Stimulated activated CD8-positive, alpha-beta memory T cell treated with anti-CD3 and anti-CD28 coated beads, Interleukin-4, amount 100 ng/mL, for 1 hour (primary cell): ENCODE measurements at places on chromosomes 4 and X.

- no peak for DNase-seq
These were observed 22.0 kb downstream of the CCNQ start for GRCh38 chrX:153576961-153577360.

- DNase-seq = no peak
These were observed 63.5 kb upstream of the WDR17 start for GRCh38 chr4:176002007-176002613.

GRCh38 chr4:141311246-141312204 is 90.8 kb downstream of the ZNF330 start:
- no peak for DNase-seq

DNA sequence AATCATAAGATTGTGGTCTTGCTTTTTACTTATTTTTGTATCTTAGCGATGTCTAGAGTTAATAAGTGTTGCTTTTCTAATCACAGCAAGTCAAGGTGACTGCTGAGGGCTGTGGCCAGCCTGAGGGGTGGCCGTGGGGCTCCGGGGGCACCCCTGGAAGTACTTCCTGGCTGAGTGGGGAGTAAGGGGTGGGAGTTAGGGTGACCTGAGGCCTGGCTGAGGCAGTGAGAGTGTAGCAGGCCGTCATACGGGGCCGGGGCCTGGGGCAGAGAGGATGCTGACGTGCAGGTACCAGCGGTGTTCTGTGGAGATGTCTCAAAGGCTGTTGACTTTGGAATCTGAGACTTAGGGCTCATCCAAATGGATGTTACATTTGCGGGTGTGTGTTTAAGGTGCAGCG is 29.3 kb downstream of the PIGG start:
- no peak for DNase-seq

DNA sequence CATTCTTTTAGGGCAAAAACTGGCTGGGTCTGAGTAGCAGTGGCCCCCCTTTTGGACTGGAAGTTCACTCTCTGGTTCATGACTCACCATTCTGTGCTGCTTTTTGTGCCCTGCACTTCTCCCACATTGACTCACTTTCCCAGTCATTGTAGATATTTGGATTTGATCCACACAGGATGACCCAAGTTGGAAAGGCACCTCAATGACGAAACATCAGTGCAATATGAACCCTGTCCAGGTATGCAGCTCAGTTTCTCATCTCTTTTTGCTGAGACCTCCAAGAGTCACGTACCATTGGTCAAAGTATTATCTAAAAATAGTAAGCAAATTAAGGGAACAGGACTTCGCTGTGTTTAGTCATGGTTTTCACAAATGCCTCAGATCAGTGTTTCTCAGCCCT is 92.7 kb downstream of the CBLL2 start:
- no peak for DNase-seq

GRCh38 chrX:78934866-78935265 is 10.3 kb upstream of the P2RY10 start:
- no peak for DNase-seq

GRCh38 chrX:71282514-71283402 is 677 bp upstream of the NONO start:
- no peak for DNase-seq

GRCh38 chr4:144985531-144985930 is 112.5 kb downstream of the ANAPC10 start:
- no peak for DNase-seq

DNA sequence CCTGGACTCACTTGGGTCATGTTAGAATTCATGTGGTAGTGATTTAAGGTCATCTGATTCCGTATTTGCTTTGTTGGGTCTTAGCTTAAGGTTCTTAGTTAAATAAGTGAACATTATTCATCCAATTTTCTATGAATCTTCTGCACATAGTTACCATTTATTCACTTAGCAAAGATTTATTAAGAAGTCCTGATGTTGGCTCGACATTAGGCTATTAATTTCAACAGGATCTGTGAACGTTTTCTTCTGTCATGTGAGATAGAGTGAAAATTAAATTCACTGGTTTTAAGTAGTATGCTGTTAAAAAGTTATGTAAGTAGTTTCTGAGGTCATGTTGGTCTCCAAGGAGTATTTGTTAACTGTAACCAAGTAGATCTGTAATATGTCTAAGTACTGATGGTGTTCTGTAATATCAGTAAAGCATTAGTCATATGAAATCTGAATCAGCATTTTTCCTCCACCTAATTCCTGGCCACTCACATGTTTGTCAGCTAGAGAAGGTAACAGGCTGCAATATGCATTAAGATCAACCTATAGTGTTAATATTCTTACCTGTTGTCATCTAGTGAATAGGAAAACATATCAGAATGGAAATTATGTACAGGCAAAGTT is 155.6 kb downstream of the PCDH7 start:
- no peak for DNase-seq

GRCh38 chrX:108297290-108297689 is 140.9 kb downstream of the COL4A6 start:
- no peak for DNase-seq

GRCh38 chr4:90069151-90069550 is 58.0 kb upstream of the CCSER1 start:
- no peak for DNase-seq

DNA sequence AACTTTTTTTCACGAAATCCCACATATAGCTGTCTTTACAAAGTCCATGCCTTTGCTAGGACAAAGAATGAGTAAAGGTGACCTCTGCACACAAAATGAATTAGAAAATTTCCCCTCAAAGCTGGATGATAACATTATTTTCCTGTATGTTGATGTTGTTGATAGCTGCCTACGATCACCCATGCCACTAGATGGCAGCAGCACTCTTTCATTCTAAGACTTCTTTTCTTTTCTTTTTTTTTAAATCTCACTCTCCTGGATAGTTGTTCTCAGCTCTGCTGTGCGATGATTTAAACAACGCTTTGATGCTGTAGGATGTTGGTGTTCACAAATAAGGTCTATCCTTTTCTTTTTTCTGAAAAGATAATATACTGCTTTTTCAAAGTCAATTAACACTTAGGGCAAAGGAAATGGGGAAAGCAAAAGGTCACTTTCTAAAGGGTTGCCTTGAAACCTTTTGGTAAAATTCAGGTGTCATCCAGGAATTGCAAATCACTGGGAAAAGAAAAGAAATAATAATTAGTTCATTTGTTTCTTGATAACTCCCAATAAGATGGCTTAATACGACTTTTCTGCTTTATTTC is 266.8 kb downstream of the C4orf33 start:
- DNase-seq = no peak

DNA sequence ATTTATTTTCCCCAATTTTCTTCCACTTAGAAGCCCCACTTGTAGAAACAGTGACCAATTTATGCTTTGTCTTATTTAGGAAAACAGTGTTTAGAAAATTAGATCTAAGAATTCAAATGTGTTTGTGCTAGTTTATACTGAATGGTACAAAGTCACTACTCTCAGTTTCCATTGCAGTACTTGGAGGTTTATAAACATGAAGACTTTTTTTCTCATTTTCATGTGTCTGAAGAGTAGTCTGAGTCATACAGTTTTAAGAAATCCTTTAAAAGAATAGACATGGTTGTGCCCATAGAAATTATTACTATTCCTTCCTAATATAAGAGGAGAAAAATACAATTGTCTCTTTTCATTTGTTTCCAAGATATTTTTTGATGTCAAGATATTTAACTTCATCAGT is 458.7 kb downstream of the NAF1 start:
- no peak for DNase-seq

- DNase-seq = no peak
These were observed 71.8 kb downstream of the SUPT20HL2 start for GRCh38 chrX:24241822-24242648.

DNA sequence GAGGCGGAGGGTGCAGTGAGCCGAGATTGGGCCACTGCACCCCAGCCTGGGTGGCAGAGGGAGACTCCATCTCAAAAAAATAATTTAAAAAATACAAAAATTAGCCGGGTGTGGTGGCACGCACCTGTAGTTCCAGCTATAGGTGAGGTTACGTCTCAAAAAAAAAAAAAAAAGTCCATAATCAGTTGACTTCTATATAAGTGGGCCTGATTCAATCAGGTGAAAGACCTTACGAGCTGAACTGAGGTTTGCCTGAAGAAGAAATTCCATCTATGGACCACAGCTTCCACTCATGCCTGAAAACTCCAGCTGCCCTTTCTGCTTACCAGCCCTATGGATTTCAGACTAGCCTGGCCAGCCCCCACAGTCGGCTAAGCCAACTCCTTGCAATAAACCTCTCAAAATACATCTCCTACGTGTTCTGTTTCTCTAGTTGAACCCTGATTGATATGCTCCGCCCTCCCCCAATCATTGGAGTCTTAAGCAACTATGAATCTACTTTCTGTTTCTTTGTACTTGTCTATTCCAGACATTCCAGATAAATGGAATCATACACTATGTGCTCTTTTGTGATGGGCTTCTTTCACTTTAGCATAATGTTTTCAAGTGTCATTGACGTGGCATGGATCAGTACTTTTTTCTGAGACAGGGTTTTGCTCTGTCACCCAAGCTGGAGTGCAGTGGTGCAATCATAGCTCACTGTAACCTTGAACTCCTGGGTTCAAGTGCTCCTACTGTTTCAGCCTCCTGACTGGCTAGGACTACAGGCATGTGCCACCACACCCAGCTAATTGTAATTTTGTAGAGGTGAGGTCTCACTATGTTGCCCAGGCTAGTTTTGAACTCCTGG is 36.6 kb downstream of the SAT1 start:
- no peak for DNase-seq

DNA sequence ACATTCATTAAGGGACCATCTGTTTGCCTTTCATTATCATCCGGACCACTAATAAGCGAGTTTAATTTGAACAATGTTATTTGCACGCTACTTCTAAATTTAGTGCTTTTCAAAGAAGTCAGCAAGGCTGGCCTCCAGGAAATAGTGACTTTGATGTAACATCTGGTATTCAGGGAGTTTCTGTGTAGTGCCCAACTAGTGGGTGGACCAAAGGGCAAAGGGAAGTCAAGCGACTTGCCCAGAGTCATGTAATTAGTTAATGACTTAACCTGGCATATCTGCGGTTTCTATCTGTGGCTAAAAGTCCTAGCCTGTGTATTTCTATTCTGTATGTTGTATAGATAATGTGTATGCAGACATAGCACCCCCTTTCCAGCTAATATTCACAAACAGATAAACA is 56.3 kb upstream of the LCORL start:
- no peak for DNase-seq

- no peak for DNase-seq
These were observed 268.4 kb upstream of the MAGEB18 start for GRCh38 chrX:25869761-25870160.

DNA sequence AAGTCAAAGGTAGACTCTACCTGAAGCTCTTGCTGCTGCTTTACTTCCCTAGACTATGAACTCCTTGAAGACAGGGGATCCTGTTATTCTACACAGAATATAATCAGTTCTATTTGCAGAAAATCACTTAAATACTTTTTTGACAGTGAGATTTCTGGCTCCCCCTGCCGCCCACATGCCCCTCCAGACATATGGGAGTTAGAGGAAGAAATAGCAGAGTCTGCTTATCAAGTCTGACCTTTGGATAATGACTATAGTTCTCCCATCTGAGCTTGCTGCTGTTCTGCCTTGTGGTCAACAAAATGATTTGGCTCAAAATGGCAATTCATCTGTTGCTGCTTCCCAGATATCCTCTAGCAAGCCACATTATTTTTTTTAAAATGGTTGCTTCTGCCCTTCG is 101.1 kb downstream of the ENOX2 start:
- no peak for DNase-seq

DNA sequence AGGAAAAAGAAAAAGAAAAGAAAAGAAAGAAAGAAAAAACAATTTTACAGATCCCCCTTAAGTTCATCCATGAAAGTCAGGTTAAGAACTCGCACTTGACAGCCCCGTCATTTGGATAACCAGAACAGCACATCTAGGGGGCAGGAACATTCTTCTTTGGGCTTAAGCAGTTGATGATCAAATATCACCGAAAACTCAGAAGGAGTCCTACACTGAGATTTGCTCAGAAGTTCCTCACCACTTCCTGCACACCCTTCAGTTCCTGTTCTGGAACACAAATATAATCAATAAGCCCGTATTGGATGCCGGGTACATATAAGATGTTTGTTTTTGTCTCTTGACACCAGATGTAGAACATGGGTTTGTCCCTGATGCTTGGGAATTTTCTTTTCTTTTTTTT is 14.7 kb downstream of the NLGN3 start:
- no peak for DNase-seq

- DNase-seq = no peak
These were observed 18.0 kb downstream of the STAP1 start for GRCh38 chr4:67576538-67576937.

DNA sequence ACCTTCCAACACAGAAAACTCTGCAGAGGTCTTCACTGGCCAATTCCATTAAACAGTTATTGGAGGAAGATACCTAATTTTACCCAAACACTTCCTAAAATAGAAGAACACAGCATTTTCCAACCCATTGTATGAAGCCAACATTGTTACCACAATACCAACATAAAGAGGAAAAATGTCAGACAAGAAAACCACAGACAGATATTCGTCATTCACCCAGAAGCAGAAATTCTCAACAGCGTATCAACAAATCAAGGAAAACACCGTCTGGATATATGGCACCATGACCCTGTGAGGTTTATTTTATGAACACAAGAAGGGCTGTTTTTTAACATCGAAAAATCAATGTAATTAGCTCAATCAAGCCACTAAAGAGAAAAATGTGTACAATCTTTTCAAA is 255.6 kb downstream of the ASMT start:
- no peak for DNase-seq

- DNase-seq = no peak
These were observed 82.3 kb downstream of the SPRY1 start for GRCh38 chr4:123478859-123479345.

GRCh38 chrX:84876876-84877275 is 126.8 kb upstream of the APOOL start:
- no peak for DNase-seq

- no peak for DNase-seq
These were observed 145.0 kb downstream of the HDX start for GRCh38 chrX:84357296-84357695.

DNA sequence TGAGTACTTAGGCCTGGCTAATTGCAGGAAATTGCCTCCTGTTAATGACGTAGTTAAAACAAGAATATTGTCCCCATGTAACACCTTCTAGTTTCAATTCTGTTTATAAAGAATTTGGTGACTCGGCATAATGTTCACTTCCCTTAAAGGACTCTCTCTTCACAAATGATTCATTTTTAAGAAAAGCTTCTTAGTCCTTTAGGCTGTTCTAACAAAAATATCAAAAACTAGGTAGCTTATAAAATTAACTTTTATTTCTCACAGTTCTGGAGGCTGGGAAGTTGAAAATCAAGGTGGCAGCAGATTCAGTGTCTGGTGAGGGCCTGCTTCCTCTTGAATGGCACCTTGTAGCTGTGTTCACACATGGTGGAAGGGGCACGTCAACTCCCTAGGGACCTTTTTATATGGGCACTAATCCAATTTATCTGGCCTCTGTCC is 23.8 kb downstream of the COL25A1 start:
- no peak for DNase-seq

- DNase-seq = no peak
These were observed 30.4 kb upstream of the UBE2NL start for GRCh38 chrX:143853488-143853887.

GRCh38 chr4:71732706-71733105 is 51.2 kb downstream of the GC start:
- no peak for DNase-seq

GRCh38 chr4:168531305-168531704 is 34.5 kb downstream of the PALLD start:
- DNase-seq = no peak
